ENCODE measurements at places on chromosomes 7 and 10. TPM values are rescaled to one million over a fixed set of nuclear protein-coding genes. Genes with fewer than 3 reads are reported as not detected.

- no peak for DNase-seq
These were observed 73.3 kb downstream of the MICALL2 start for GRCh38 chr7:1385809-1386622.

GRCh38 chr10:52486840-52487611 lies 172.9 kb downstream of the DKK1 start:
- no peak for DNase-seq

- DNase-seq: no peak
These were observed 1163.4 kb downstream of the CNTNAP2 start for GRCh38 chr7:147279964-147280374.

- no peak for DNase-seq
These were observed 287.9 kb upstream of the KLF14 start for GRCh38 chr7:131021902-131022301.

ANKRD30A gene
- 1.9 TPM for total RNA-seq

GRCh38 chr10:127679642-127680255 lies 57.2 kb upstream of the FOXI2 start:
- no peak for DNase-seq

CLDN4 gene
- total RNA-seq: 0.65 TPM

CH25H gene
- total RNA-seq: 18.5 TPM

PRTFDC1 gene
- 5.4 TPM for total RNA-seq

ECHDC3 gene
- 577 TPM for total RNA-seq

DNA sequence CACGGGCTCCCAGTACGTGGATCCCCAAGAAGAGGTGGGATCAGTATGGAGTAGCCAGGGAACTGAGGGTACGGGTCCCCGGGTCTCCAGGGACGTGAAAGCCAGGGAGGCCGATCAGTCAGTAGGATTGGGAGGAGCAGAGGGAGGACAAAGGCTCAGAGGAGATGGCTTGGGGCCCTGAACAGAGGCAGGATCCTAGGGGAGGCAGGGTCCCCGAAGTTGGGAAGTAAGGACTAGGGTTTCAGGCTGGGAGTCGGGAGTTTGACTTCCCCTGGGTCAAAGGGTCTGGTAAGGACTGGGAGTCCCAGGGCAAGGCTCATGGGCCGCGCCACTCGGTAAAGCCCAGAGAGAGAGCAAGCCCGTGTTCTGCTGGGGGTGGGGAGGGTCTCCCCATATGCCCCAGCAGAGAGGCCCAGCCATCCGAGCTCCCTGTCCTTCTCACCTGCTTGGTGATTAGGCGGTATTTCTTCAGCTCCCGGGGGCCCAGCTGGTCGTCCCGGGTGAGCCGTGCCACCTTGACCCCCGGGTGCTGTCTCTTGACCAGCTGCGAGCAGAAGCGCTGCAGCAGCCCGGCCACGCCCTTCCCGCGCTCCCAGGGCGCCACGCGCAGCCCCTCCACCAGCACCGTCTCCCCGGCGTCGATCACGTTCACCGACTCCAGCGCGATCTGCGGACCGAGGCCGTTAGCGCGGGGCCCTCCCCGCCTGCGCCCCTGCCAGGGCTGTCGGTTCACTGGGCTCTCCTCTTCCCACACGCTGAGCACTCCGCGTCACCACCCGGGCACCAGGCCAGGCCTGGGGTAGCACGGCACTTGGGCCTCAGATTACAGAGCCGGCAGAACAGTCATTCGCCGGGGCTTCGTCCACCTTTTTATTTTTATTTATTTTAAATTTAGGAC lies 7.0 kb downstream of the NAT16 start:
- DNase-seq: no peak

OR2A5 gene
- not detected for total RNA-seq

DNA sequence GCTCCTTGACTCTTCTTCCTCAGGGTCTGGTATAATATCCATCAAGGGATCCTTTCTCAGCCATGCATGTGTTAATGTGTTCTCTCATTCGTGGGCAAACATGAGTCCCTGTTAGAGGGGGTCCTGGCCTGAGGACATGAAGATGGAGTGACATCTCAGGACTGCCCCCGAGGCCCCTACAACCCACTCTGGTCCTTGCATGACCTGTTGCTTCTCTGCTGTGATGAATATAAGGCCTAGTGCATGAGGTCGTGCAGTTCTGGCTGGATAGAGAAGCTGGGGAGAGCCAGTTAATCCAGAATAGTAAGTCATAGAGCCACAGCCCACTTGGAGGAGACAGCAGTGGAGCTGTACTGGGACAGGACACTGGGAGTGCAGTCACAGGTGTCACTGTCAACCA lies 4.6 kb upstream of the VWC2 start:
- no peak for DNase-seq

DNA sequence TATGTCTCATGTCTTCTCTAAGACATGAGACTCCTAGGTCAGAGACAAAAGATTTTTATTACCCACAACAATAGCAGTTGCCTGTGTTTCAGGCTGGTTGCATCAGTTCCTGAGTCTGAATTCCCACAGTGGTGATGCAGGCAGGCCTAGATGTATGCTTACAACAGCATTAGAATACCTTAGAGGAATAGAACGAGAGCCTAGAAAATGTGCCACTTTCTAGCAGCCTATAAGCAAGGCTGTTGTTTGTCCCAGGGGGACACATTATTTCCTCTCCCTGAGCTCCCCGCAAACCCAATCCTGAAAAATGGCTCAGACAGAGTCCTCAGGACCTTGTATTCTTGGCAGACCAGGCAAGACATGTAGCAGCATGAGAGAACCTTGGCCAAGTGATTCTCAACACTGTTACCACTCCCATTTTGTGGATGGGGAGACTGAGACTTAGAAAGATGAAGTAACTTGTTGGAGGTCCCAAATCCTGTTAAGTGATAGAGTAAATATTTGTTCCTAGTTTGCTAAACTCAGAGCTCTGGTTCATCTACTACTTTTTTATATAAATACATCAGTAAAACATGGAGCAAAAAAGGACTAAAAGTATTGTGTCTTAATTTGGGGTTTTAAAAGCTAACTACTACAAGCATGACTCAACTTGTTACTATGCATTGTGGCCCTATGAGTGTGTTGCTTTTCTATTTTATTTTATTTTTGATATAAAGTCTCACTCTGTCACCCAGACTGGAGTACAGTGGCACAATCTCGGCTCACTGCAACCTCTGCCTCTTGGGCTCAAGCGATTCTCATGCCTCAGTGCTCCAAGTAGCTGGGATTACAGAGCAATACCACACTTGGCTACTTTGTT lies 14.2 kb downstream of the VTI1A start:
- DNase-seq: no peak

CYP2C18 gene
- not detected for total RNA-seq

WDFY4 gene
- 6.8 TPM for total RNA-seq

- no peak for DNase-seq
These were observed 150.4 kb upstream of the GNAI1 start for GRCh38 chr7:79984210-79984609.

DNA sequence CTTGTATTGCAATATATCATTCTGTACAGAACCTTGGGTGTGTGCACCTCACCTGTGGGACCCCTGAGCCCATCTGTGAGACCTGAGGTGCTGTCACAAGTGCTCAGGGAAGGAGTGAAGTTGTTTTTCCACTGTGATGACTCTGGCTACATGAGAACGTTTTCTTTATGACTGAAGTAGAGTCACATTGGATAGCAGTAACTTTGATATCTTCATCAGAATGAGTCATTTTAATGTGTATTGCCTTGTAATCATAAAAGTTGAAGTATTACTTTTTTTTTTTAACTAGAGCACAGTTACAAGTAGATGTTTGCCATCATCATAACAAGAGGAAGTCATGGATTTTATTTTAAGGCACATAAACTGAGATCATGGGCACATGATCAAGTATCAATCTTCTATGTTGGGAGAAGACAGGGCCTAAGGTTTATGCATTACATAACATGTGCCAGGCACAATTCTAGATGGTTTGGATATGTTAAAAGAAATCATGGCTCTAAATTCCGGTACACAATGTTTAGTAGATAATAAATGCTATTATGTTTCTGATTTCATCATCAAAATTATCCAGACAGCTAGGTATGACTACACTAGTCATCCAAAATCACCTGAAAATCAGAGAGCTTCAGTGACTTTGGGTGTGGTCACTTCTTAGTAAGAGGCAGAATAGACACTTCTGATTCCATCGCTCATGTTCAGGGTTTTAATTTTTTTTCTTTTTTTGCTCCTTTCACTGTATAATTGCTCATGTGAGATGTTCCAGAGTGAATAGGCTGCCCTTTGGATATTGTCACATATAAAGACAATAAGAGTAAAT lies 82.7 kb upstream of the KLF6 start:
- no peak for DNase-seq

DNA sequence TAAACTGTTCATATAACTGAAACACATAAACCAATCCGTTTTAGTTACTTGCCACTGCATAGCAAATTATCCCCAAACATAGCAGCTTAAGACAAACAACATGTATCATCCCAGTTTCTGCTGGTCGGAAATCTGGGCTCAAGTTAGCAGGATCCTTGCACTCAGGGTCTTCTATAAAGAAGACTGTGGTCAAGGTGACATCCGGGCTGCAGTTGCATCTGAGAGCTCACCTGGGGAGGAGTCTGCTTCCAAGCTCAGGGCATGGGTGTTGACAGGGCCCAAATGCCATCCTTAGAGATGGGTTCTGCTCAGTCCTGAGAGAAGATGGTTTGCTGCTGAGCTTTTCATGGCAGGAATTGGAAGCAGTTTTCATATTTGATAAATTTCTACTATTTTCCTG lies 431.2 kb downstream of the PAXIP1 start:
- DNase-seq: no peak

- DNase-seq: no peak
These were observed 305.4 kb downstream of the CSTF2T start for GRCh38 chr10:51394039-51394438.

POMZP3 gene
- 6.7 TPM for total RNA-seq

GRCh38 chr7:157840174-157840913 lies 503.5 kb downstream of the DNAJB6 start:
- DNase-seq: no peak

OR2A12 gene
- not detected for total RNA-seq

GRCh38 chr10:22701132-22701826 lies 13.1 kb downstream of the PIP4K2A start:
- DNase-seq: no peak

DNA sequence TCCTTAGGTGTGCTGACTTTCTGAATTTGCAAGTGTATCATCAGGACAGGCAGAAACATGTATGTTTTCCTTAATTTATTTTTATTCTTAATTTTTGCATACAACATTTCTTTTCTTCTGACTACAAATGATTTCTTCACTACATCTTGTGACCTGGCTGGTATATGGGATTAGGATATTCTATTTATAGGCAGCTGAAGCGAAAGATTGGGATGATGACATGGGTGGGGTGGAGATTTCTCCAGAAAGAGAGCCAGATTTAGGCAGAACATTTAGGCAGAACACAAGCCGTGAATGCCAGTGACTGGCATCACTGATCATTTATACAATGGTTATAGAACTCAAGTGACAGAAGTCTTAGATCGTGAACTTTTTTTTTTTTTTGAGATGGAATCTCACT lies 256.7 kb downstream of the KLF6 start:
- DNase-seq: no peak

GATAD1 gene
- total RNA-seq: 37.0 TPM

NUTM2A gene
- total RNA-seq: 1.4 TPM

DNA sequence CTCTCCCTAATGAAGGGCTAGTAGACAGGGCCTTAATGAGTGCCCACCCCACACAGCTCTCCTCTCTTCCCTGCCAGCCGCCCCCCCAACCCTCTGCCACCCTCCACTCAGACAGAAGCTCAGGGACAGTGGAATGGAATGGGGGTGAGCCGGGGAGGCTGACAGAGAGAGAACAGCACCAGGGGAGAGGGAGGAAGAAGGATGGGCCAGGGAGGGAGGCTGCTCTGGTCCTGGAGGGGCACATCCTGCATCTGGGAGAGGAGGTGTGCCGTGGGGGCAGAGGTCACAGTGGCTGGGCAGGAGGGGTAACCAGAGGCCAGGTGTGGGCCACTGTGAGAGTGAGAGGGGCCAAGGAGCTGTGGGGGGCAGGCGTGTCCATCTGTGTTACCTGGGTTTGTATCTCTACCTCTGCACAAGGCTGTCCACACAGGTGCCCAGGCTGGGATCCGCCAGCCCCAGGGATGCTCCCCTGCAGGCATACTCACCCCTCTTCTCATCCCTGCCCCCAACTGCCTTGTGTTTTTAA lies 2.4 kb downstream of the NYAP1 start:
- DNase-seq: no peak

DNA sequence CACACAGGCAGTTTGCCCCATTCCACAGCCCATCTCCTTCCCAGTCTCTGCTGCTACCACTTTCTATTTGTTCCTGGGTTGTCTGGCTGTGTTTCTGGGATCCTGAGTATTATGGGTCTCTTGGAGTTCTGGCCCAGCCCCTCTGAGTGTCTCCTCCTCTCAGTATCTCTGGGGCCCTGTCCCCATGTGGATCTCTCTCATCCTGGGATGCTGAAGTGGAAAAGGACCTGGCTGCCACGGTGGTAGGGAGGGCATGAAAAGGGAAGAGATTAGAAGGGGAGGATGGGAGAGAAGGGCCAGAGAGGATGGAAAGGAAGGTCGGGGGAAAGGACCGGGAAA lies 54.5 kb upstream of the LBX1 start:
- no peak for DNase-seq
